ENCODE measurements at places on chromosomes 13 and 19.

DNA sequence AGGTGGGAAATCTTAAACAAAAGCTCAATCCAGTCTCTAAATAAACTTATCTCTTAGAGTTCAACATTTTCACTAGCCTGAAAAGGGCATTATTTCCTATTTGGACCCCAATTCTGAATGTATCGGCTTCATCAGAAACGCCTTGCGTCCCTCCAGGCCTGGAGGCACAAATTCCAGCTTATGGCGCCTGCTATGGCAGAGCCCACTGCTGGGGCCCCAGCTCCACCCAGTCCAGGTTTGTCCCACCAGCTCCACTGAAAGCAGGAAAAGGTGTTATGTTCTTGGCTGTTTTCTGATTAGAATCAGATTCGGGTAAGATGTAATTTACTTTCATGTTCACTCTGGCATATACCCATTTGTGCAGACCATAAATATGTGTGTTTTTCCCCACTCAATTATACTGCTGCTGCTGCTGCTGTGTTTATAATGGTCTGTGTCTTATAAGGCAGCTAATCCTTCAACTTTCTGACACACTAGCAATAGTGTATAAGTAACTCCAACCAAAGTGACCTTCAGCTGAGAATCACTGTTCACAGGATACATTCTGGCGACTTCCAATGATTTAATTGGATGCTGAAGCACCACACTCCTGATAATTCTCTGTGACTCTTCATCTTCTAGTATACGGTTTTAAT, 6.4 kb downstream of the IRS2 start:
- no peak for DNase-seq

DNA sequence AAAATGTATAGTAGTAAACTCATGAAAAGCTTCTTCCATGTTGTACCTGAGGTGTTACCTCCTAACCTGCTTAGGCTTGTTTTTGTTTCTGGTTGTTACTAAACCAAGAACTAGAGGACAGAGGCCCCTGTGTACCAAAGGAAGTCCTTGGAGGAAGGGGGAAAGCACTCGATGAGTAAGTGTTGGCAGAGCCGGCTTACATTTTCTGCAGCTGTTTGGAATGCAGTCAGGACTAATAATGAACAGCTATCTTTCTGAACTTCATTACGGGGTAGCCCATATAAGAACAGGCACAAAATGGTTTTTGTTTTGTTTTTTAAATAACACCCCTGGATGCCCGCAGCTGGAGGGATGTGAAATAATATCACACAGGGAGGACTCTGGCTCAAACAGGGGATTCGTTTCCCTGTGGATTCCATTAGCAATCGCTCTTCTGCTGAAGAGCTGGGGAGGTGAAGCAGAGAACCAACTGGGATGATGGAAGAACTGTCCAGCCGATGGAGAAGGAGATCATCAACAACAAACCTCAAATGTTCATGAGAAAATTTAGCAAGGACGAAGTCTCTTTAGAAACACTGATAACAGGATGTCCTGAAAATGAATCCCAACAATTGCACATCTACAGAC, 214.2 kb upstream of the MAB21L1 start:
- no peak for DNase-seq

DNA sequence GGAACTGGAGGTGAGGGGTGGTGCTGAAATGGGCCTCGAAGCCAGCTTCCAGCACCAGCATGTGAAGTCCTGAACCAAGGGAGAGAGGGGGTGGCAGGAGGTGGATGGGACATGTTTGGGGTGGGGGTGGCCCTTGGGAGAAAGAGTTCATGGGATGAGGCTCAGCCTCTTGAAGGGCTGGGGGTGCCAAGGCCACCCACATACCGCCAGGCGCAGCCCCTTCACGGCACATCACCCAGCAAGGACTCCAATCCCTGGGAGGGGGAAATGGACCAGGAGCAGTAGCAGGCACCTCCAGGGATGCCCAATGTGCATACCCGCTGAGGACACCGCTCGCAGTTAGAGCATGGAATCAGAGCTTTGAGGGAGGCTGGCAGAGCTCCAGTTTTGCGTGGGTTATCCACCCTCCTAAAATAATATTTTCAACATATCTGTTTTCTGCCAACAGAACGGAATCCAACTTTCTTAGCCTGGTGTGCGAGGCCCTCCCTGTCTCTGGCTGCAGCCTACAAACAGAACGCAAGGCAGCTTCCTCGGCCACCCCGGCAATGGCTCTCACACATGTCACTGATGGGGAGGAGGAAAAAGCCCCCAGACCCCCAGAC, 140.5 kb upstream of the VSTM2B start:
- no peak for DNase-seq

- DNase-seq = no peak
Measured at GRCh38 chr19:4295972-4296771, 6.0 kb downstream of the TMIGD2 start.

DNA sequence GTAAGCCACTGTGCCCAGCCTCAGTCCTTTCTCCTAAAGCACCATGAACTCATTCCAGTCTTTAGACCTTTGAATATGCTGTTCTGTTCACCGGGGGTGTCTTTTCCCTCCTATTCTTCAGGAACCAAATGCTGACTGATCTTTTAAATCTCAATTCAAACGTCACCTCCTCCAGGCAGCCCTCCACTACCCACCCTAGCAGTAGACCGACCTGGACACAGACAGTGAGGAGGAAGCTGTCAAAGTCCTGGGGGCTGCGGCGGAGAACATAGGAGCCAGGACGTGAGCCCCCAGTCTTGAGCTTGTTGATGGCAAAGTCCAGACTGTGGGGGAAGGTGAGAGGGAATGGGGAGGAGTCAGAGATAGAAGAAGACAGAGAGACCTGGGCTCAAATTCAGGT, 7.8 kb downstream of the JAK3 start:
- no peak for DNase-seq

DNA sequence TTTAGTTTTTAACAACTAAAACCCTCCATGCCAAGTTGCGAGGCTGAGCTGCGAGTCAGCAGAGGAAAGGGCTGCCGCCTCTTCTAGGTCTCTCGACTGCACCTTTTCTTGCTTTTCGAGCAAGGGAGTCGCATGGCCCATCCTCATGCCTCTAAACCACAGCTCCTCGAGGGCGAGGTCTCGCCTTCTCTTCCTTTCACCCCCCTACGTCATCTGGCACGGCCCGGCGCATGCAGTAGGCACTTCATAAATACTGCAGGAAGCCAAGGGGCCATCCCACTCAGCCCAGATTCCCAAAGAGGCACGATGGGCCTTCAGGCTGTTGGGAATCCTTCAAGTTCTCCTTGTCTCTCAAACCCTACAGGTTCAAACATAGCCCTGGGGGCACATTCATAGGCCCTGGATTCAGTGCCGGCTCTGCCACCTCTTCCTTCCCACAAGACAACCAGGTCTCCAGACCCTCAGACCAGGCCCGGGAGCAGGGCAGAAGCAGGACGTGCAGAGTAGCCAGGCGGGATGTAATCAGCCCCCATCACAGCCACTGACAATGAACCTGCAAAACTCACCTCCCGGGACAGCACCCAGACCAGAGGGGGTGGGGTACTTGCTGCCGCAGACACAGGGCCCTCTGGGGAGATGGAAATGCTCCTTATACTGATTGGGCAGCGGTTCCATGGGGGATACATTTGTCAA, 41.7 kb downstream of the GGACT start:
- DNase-seq = no peak

GRCh38 chr13:46624821-46625220, 71.9 kb downstream of the LRCH1 start:
- no peak for DNase-seq
